CD4-positive, alpha-beta T cell treated with Interferon alpha-2 for 1 hour (primary cell): ENCODE measurements at places on chromosomes 2 and 18.

DNA sequence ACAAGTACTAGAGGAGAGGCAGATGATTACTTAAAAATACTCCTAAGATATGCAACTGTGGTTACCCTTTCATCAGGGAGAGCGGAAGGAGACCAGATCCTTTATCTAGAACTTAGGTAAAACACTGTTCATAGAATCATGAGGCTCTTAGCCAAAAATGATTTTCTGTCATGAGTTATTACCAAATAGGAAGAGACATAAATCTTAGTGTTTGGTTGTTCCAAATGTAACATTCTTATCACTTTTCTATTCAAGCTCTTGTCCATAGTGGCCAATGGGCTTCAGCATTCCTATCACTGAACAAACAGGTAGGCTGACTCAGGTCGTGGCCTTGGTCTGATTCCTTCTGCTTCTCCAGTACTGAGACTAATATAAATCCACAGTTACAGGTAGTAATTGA, 38.5 kb downstream of the RPRD1A start:
- no peak for DNase-seq

DNA sequence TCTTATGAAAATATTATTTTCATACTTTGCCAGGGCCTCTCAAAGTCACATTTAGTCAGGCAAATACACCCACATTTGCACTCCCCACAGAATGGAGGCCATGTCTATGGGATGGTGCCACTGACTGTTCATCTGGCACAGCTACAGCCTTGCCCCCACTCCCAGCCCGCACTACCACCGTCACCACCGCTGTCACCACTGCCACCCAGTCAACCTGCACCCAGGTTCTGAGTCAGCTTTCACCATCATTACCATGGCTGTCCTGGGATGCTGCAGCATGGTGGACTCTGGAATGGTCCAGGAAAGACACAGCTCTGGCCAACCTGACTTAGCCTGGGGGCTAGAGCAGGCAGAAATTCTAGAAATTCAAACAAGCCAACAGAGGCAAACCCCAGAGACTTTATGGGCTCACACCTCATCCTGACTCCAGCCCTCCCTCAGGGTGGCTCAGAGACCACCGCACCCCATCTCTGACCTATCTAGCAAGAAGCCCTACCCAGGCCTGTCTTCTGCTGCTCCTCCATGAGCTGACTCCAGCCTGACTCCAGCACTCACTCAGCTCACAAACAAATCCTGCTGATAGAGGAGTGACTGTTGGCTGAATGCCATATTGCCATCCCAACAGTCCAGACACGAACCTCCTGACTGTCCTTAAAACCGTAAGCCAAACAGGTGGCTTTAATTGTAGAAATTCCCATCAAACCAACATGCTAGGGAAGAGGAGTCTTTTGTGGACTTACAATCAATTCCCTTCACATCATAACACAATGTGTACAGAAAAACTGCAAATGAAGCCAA, 28.0 kb downstream of the DNER start:
- DNase-seq, result no peak

DNA sequence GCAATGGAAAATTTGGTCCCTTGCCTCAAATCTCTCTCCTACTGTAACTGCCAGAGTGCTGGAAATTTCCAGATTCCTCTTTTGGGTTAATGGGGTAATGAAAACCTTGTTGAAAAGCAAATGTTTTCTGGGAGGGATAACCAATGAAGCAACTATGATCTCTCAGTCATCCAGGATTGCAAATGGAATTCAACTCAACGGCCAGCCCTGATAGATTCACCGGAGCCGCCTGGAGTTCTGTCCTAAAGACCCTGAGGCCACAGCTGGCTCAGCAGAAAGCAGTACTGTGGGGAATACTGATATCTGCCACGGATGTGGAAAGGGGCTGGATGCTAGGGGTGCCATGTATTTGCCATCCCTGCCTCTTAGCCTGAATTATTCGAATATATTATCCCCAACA, 167.8 kb downstream of the NRP2 start:
- no peak for DNase-seq

DNA sequence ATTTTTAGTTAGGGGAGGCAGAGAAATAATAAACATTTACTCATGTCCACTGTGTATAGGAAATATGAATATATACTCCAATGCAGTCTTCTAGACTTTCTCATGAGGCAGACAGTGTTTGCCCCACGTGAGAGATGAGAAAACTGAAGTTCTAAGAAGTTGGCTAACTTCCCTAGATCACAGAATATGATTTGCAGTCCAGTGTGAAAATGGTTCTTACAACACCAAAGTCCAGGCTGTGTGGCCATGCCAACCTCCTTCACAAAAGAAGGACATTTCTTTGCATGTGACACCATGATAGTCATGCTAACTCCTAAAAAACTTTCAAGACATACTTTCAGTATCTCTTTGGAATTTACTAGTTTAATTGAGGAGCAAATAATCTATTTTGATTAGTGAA, 143.7 kb downstream of the IRS1 start:
- DNase-seq, result no peak

GRCh38 chr2:128108166-128108565, 17.2 kb downstream of the UGGT1 start:
- no peak for DNase-seq

DNA sequence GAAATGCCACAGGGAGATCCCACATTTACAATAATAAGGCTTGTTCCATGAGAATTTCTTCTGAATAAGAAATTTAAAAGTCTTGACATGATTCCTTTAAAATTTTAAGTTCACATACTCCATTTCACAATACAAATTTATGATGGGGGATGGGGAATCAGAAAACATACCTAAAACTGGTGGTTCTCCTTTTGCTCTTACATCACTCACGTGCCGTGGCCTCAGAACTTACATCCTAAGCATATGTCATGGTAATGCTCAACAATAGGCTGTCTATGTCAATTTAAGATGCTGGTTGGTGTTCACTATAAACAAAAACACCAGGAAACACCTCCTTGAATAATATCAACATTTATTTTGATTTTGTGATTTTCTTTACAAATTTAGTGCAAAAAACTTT, 12.8 kb downstream of the UPP2 start:
- no peak for DNase-seq

DNA sequence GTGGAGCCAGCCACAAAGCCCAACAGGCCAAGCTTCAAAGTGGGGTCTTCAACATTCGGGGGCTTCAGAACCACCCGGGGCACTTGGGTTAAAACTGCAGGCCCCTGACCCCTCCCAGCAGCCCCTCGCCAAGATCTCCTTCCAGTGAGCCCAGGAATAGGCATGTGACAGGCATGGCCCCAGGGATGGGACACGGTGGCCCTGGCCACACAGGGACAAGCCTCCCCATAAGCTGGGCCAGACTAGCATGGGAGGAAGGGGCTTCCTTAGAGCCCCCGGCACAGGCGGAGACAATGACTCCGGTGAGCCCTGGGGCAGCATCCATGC, 52.4 kb downstream of the BIN1 start:
- no peak for DNase-seq

DNA sequence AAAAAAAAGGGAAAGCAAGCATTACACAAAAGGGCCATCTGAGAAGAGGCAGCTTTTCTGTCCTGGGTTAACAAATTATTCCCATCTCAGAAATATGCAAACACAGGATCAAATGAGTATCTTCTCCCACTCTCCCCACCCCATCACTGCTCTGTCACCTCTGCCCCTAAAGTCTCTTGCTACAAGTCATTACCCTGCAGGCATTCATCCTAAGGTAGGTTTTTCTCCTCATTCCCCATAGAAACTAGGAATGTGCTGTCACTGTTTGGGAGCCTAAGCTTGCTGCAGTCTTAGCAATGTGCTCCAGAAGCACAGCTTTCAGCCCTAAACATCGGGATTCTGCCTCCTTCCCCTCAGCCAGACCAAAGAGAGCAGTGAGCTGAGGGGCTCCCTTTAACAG, 3.6 kb downstream of the LRRTM1 start:
- DNase-seq, result no peak

- DNase-seq, result no peak
Observed at GRCh38 chr2:139790807-139791752, 1010.9 kb upstream of the NXPH2 start.

- no peak for DNase-seq
Observed at GRCh38 chr2:68879296-68879695, 8.1 kb upstream of the BMP10 start.

- no peak for DNase-seq
Observed at GRCh38 chr2:224366267-224366844, 35.6 kb downstream of the FAM124B start.

GRCh38 chr2:144324446-144325045, 195.4 kb downstream of the ZEB2 start:
- DNase-seq, result no peak

- DNase-seq, result no peak
Observed at GRCh38 chr2:236393101-236393500, 128.9 kb upstream of the ASB18 start.

DNA sequence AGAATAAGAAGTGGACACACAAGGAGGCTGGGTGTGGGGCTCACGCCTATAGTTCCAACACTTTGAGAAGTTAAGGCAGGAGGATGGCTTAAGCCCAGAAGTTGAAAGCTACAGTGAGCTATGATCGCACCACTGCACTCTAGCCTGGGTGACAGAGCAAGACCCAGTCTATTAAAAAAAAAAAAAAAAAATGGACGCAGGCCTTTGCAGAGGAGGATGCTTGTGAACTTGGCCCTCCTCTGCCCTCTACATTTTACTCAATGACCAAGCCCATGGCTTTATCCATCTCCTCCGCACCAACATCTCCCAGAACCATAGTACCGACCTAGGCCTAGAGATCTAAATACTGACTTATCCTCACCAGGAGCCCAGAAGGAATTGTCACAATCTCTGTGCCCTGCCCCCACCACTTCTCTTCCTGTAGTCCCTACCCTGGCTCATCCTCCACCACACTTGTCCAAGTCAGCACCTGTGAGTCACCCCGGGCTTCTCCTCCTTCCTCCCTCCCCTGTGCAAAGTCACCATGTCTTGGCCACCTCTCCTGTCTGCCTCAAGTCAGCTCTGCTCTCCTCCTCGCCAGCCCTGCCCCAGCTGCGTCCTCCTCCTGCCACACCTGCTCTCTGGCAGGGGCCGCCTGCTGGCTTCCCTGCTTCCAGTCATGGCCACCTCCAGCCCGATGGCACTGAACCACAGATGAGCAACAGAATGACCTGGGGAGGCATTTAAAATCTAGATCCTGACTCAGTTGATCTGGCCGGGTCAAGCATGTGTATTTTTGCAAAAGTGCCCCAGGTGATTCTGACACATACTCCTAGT, 35.8 kb upstream of the ASPRV1 start:
- peak; percentile 60 for DNase-seq

DNA sequence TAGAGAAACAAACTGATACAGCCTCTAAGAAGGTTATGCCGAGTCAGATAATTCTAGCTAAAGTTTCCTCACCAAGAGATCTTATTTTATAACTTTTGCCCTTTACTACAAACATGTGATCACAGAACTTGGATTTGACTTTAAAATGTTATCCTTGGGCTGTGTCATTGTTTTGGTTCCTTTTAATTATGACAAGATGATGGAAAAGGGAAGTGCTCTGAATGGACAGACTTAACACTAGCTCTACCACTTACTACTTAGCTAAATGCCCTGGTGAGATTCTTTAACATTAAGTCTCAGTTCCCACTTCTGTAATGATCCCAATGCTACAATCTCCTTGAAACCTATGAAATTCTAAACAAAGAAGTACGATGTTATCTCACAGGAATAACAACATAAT, 69.9 kb downstream of the RTTN start:
- no peak for DNase-seq

DNA sequence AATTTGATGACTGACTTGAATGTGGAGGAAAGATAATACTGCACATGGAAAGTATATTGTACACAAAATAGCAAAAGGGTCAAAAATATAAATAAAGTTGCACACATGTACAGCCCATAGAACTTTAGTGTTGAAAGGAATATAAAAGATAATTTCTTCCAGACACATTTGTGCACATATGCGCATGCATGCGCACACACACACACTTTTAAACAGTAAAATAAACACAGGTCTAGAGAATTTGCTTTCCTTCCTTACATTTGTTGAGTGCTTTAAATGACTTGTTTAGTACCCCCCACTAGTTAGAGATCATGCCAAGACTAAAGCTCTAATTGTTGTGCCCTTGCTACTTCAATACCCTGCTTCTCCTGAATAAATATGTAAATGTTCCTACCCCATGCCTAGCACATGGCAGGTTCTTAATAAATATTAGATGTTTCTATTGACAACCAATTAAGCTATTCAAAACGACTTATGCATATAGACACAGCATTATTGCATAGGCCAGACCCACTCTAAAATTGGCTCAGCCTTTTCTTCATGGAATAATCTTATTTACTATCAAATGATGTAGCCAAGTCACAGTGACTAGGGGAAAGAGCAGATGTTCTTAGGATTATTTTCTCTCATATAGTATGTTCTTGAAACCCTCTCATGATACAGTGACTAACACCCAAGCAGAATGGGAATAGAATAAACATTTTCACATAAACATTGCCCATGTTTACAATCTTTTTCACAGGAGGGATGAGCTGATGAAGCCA, 165.5 kb upstream of the ACVR2A start:
- DNase-seq, result no peak

DNA sequence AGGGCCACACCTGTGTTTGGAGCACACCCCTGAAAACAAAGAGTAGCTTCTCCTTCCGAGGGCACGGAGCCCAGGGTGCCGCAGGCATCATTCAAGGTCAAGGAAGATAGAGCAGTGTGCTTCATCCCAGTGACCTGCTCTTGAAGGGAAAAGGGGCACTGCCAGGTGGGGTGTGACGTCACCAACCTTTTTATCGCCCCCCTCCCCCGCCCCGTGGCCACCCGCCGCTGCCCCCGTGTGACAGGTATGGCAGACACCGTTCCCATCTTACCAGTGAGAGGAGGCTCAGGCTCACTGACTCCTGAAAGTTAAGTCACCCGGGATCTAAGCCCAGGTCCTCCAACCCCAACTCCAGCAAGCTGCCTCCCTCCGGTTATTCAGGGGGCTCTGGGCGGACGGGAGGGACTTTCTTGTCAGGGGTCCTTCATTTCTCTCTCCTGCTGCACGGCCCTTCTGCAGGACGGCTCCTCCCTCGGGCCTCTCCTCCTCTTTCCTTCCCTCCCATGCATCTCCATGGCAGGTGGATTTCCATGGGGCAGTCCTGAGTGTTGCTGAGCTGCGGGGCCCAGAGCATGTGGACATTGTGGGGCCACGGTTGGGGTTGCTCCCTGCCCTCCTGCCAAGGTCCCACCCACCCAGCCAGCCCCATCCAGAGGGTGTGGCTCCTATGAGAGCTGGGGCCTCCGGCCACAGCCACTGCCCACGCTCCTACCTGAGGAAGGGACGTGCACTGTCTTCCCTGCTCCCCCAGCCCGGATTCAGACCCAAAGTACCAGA, 114.1 kb upstream of the HDAC4 start:
- DNase-seq, result no peak

- DNase-seq, result no peak
Observed at GRCh38 chr2:240343548-240343947, 91.9 kb upstream of the GPC1 start.
